ENCODE measurements at places on chromosomes 1 and 21.

DNA sequence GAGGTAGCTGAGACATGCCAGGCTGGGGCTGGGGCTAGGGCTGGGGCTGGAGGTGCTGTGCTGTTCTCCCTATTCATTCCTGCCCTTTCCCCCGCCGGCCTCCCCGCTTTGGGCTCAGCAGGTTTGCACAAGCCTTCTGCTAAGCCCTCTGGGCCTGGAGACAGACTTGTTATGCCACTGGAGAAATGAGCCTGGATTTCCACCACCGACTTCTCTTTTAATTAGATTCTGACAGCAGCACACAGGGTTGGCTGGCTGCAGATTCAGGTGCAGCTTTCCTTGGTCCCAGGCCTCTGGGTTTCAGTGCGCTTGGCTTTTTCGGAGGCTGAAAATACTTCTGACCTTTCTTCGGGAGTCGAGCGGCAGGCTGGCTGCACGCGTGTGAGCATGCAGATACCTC, 71.5 kb upstream of the ACTL8 start:
- DNase-seq = no peak

- DNase-seq = no peak
Measured at GRCh38 chr1:30706528-30706927, 16.9 kb downstream of the MATN1 start.

DNA sequence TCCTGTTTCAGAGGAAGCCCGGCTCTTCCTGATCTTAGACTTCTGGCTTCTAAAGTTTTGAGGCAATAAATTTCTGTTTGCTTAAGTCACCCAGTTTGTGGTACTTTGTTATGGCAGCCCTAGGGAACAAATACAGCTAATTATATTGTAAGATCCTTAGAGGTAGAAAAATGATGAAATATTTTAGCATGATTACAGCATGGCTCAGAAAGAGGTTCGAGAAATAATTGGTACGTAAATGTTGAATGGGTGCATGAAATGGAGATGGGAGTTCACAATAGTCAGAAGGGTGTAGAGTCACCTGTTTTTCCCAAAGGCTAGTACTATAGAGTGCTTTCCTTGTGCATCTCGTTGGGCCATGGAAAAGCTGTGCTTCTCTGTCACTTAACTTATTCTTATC, 123.5 kb downstream of the RUNX1 start:
- no peak for DNase-seq

GRCh38 chr1:172394141-172394751, 26.2 kb upstream of the C1orf105 start:
- no peak for DNase-seq

DNA sequence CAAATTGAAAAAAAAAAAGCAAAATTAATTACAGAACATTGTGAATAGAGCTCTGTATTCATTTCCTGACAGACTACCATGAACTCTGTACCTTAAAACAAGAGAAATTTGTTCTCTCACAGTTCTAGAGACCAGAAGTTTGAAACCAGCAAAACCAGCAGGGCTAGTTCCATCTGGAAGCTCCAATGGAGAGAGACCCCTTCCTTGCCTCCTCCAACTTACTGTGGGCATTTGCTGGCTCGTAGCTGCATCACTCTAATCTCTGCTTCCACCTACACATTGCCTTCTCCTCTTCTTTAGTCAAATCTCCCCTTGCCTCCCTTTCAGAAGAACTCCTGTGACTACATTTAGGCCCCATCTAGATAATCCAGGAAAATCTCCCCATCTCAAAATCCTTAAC, 56.5 kb downstream of the SYDE2 start:
- DNase-seq = no peak

DNA sequence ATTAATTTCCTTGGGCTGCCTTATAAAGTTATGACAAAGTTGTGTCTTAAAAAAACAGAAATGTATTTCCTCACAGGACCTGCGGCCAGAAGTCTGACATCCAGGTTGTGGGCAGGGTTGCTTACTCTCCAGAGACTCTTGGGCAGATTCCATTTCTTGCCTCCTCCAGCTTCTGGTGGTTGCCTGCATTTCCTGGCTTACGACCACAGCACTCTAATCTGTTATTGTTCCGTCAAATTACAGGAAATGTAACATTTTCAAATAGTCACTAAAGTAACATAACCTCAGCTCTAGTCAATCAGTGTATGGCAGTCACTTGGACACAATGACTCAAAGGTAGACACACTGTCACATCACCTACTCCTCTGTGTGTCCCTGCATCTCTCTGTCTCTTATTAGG, 226.8 kb downstream of the DNAH14 start:
- no peak for DNase-seq

DNA sequence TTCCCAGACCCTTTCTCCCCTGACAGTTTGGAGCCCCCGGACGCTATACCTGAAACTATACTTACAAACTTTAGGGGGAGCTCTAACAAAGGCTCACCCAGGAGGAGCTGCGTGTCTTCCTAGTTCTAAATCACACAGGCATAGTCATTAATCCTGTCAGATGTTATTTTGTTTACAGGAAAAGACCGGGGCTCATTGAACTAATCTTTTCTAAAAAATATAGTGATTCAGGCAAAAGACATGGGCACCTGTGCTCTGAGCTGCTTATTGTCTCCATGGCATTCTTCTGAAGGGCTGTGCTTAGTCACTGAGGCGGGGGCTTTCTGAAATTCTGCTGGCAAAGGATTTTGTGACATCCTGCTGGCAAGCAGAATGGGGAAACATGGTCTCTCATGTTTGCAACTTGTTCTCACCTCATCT, 1577.0 kb downstream of the NCAM2 start:
- no peak for DNase-seq

DNA sequence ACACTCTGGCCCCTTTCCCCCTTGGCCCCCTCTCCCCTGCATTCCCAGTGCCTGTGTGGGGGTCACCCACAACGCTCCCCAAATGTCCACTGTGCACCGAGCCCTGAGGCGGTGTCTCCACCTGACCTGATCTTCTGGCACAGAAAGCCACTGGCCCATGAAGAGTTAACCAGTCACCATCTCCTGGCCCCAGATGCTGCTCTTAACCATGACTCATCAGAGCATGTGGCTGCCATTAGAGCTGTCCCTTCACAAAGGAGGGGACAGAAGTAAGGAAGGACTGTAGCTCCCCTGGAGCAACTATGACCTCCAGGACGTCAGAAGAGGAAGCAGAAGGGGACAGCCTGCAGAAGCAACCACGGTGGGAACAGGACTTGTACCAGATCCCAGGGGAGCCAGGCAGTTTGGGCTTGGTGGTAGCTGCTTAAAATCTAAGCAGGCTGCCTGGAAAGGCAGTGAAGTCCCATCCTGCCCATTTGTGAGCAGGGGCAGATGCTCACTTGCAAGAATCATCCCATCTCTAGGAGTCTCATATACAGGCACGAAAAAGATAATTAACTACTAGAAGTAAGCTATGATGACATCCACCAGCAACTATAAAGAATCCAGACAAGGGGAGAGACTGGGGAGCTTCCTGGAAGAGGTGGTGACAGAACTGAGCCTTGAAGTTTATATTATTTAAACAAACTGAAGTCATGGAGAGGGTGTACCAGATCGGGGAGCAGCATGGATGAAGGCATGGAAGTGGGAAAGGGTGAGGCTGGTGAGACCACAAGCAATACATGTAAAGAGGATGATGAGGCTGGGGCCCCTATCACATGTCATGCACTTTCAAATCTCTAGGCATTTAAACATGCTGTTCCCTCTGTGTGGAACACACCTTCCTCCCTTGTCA, 1.1 kb upstream of the TTC39A start:
- DNase-seq = no peak

GRCh38 chr1:186530109-186530508, 69.2 kb upstream of the PDC start:
- DNase-seq = no peak

- no peak for DNase-seq
Measured at GRCh38 chr21:35448876-35449599, 399.9 kb upstream of the RUNX1 start.

GRCh38 chr1:209850342-209850979, 22.7 kb downstream of the UTP25 start:
- no peak for DNase-seq

DNA sequence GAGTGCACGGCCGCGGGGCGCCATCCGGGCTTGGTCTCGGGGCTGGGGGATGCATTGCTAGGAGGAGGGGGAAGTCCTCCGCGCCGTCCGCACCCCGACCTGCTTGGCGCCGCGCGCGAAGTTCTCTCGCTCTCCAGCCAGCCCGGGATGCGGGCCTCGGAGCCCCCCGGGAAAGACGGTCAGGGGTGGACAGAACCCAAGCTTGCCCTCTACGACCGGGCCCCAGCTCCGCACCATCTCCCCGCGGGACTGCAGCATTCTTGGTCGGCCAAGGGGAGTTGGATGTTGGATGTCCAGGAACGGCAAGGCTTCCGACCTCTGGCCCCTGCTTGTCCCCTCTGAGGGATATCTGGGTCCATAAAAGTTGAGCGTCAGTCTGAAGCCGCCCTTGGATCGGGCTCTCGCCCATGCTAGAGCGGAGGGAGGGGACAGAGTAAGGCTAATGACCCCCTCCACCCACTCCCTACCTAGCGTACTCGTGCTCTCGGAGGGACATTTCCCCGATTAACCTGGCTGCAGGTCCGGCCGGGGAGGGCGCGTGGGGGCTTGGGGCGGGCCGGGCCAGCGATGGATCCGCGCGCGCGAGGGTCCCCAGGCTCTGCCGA, 522 bp downstream of the DISP3 start:
- DNase-seq = no peak

DNA sequence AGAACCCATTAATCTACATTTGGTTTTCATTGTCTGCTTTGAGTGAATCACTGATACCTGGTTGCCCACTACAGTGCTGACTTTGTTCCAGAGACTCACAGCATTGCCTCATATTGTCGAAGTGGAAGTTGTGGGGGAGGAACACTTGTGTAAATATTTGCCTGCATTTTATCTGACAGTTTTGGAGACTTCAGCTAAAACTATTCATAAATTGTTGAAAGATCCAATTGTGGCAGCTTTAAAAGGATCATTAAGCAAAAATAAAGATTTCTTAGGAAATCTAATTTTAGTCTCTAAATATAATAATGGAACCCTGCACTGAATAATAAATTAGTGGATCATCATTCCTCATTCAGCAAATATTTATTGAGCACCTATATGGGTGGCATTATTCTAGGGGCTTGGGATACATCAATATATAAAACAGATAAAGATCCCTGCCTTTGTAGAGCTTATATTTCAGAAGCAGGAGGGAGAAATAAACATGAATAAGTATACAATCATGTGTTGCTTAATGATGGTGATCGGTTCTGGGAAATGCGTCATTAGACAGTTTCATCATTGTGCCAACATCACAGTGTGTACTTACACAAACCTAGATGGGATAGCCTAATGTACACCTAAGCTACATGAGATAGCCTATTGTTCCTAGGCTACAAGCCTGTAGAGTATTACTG, 73.5 kb downstream of the OSBPL9 start:
- no peak for DNase-seq

DNA sequence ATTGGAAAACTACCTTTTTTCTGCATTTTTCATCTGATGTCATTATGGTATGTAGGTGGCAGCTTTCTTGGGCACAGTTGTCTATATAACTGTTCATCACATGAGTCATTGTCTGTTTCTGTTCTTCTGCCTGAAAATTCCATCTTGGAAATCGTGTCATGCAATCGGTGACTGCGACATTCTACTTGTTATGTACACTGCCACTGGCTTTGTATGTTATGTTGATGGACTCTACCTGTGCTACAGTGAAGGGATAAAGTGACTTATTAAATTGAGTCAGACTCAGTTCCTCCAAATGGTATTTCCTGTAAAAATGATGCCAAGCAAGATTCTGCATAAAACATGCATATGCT, 8.6 kb downstream of the SMAP2 start:
- DNase-seq = no peak

DNA sequence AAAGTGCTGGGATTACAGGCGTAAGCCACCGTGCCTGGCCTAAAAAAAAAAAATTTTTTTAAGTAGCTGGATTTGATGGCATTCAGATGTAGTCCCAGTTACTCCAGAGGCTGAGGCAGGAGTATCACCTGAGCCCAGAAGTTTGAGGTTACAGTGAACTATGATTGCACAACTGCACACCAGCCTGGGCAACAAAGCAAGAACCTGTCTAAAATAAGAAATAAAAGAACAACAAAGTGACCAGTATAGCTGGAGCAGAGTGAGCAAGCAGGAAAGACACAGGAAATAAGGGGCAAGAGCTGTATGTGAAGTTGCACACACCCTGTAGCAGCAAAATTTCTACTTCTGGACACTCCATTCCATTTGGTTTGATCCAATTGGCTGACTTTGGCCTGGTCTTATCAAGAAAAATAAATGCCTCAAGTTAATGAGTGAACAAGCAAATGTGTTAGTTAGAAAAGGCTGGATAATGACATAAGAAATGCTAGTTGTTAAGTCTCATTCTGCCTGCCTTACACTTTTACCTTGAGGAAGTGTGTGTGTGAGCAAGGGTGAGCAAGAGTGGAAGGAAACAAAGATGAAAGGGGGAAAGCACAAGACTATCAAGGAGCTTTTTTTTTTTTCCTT, 7.9 kb downstream of the ATP5IF1 start:
- DNase-seq = no peak
